ENCODE measurements at places on chromosomes 4 and X.
A peak's percentile ranks its signal among the peaks of the same experiment; 100 is the strongest.

GRCh38 chr4:10841697-10842096, 157.1 kb upstream of the CLNK start:
- no peak for DNase-seq

DNA sequence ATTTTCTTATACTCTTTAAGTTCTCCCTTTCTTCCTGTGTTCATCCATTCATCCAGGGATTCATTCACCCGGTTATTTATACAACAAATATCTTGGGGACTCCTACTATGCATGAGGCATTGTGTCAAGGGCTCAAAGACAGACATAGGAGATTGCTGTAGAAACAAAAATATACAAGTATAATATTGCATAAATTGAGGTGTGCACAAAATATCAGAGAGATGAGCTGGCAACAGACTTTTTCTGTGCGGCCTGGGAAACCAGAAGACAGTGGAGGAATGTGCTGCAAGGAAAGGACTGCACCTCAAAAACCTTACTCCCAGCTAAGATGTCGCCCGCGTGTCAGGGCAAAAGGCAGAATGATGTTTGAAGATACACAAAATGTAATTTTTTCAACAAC, 9.6 kb downstream of the OTOP1 start:
- no peak for DNase-seq

DNA sequence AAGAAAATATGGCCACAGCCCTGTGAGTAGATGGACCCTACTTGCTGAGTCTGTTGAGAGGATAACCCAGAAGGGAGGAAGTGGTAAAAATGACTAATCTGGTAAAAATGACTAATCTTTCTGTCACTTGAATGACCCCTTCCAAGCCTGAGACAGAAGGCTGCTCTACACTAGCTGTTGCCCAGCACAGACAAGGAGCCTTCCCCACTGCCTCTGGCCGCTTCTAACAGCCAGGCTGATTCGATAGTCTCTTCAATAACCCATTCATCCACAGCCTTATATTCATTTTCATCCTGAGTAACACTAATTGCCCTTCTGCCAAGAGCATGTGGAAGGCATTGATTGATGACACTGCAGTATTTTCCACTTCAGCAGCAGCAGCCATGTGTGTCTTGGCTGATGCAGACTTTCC, 18.4 kb downstream of the MAGEB17 start:
- no peak for DNase-seq

DNA sequence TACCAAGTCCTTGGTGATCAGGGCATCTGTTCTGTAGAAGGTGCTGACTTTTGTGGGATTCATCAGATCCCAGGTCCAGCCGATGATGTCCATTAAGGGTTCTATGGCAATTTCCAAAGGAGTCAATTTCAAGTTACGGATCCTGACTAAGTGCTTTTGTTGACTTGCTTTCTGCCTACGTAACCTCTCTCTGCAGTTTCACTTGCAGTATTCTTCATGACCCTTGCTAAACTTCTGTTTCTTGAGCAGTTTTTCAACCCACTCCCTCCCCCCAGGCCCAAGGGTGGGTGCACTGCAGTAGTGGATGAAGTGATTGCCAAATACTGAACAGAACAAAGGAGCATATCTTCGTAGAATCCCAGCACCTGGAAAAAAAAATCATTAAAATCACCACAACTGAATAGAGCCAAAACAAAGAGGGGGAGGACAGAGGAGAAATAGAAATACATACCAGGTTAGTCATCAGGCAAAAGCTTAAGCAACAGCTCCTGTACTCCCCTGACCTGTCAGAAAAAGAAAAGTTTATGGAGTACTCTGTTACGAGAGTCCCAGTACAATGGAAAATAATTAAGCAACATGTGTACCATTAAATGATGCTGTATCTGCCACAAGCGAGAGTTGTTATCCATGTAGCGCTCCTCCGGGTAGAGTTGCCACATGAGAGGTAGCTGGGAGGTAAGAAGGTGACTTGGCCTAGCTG, 5.8 kb downstream of the CMC4 start:
- no peak for DNase-seq

GRCh38 chrX:38006291-38006690, at the start of gene SYTL5:
SYTL5 (plus strand) TSS chrX:38006553; CDS start chrX:38033890, 27,337 bp downstream.
- DNase-seq: no peak

DNA sequence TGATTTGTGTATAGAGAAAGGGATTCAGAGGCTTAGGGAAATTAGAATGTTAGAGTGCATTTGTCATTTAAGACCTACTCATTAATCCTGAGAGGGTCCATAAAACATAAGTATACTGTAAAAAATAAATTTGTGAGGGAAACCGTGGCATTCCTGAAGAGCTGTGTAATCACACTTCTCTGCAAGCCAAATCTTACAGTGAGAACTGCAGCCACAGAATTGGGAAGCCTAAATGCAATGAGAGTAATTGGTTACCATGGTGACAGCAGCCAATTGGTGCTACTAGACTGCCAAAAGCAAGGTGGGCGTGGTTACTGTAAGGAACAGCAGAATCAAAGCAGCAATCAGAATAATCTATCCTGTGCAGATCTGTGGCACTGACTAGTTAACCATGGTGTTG, 345.2 kb upstream of the GRID2 start:
- no peak for DNase-seq

- DNase-seq: no peak
Observed at GRCh38 chrX:67574696-67575095, 30.9 kb downstream of the AR start.

DNA sequence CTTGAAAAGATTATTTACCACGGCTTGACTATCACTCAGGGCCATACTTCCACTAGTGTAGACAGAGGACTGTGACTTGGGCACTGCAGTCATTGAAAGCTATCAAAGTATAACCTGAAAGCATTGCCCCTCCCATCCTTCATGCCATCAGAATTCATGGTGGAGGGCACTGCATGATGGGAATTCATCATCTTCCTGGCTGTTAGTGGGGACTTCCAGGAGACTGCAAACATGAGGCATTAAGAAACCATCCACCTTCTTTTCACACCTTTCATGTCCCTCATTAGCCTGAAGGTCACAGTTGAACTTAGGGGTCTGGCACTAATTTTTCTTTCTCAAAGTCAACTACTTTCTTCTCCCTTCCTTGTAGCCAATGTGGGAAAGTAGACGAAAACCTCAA, 25.8 kb downstream of the VSIG4 start:
- DNase-seq: no peak

- DNase-seq: no peak
Observed at GRCh38 chr4:146508229-146508939, 13.4 kb downstream of the SLC10A7 start.

- DNase-seq: peak; percentile 60
Observed at GRCh38 chrX:9708923-9709553, 56.6 kb downstream of the GPR143 start.

- DNase-seq: no peak
Observed at GRCh38 chr4:41072021-41072777, 142.1 kb downstream of the APBB2 start.

GRCh38 chr4:184850018-184850417, 24.2 kb upstream of the ACSL1 start:
- no peak for DNase-seq

- no peak for DNase-seq
Observed at GRCh38 chrX:37685381-37686359, at the start of gene XK. XK (plus strand) TSS chrX:37685791; CDS start chrX:37685962, 171 bp downstream.
